ENCODE measurements at places on chromosomes 5 and 9.

DNA sequence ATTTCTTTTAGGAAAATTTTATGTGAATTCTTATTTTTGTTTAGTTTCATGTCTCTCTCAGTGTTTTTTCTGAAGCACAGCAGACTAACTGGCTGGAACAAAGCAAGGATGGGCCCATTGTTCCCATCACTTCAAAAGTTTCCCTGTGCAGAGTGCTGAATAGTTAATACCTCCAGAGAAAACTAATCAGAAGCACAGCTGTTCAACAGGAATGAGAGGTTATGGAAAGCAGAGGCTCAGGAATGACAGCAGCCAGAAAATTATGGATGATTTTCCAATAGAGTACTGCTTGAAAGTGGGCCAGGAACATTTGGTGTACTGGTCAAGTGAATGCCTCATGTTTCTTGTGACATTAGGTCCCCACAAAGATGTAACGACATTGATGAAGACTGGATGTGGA is 173.0 kb upstream of the TARS1 start:
- no peak for DNase-seq

DNA sequence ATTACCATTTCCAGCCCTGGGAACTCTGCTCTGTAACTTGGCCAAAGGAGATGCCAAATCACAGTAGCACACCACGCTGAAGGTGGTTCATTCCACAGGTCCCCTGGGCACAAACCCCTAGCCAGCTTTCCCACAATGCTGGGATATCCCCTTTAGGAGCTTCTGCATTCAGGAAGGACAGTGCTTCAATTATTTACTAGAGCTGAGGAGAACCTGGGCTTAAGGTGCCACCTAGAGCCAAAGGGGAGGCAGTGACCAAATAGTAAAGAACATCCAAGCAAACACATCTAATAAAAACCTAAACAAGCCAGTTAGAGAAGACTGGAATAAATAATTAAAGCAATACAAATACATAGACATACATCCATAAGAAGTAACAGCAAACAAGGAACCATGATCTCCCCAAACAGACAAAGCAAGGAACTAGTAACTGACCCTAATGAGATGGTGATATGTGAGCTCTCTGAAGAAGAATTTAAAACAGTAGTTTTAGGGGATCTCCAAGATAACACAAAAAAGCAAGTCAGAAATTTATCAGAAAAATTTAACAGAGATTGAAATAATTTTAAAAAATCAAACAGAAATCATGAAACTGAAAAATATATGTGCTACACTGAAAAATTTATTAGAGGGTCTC is 14.6 kb downstream of the KIF4B start:
- DNase-seq: no peak

DNA sequence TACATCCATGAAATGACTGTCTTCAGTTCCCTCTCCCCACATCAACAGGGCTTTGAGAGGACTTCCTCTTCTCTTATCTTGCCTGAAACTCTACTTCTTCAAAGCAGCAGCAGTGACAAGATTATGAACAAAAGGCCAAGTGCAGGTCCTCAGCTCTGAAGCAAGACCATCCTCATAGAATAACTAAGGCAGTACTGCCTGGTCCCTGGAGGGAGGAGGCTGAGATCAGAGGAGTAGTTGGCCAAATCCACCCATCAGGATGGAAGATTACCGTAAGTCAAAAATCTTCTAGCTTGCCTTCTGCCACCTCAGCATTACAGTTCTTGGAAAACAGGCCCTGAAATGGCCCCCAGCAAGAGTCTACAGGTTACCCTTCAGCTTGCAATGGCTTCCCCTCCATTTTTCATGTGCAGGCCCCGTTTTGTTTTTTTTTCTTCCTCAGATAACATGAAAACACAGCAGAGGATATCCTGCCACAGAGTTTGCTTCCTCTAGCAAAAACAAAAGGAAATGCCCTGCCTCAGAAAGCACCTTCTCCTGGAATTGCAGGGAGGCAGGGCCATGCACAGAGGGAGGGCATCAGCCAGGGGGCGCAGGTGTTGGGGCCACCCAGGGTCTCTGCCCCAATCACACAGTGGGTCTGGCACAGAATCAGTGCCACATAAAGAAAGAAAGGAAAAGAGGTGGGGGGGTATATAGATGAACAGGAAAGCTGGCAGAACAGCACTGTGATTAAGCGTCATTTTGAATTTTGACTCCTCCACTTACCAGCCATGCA is 40.0 kb downstream of the KLHL3 start:
- DNase-seq: no peak

DNA sequence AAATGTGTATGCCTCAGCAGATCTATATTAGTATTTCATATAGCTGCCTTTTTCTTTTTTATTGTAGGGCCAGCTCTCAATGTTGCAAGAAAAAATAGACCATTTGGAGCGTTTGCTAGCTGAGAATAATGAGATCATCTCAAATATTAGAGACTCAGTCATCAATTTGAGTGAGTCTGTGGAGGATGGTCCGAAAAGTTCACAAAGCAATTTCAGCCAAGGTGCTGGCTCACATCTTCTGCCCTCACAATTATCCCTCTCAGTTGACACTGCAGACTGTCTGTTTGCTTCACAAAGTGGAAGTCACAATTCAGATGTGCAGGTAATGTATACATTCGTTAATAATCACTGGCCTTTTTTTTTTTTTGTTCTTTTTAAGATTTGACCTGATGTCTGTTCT is 23.7 kb downstream of the MAN2A1 start:
- no peak for DNase-seq

DNA sequence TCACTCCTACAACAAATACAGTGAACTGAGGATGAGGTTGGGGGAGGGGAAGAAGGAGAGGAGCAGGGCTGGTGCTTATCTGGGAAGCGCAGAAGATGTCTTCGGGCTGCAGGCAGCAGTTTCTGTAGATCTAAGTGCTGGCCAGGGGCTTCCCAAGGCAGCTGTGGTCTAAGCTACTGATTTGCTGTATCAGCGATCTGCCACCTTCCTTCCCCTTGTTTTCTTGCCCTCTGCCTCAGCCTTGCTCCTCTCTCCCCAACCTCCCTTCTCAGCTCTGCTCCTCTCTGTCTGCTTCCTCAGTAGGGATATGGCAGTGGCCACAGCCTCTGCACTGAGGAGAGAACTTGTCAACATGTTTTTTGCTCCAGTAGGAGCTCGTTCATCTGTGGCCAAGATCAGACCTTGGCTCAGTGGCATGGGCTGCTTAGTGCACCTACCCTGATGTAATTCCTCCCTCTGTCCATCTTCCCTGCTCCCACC is 42.8 kb upstream of the IL6ST start:
- no peak for DNase-seq

GRCh38 chr5:111134864-111135263 is 42.7 kb downstream of the WDR36 start:
- DNase-seq: no peak

GRCh38 chr5:31581498-31582099 is 49.5 kb downstream of the C5orf22 start:
- DNase-seq: no peak

GRCh38 chr9:120690372-120690771 is 23.9 kb downstream of the MEGF9 start:
- DNase-seq: no peak

DNA sequence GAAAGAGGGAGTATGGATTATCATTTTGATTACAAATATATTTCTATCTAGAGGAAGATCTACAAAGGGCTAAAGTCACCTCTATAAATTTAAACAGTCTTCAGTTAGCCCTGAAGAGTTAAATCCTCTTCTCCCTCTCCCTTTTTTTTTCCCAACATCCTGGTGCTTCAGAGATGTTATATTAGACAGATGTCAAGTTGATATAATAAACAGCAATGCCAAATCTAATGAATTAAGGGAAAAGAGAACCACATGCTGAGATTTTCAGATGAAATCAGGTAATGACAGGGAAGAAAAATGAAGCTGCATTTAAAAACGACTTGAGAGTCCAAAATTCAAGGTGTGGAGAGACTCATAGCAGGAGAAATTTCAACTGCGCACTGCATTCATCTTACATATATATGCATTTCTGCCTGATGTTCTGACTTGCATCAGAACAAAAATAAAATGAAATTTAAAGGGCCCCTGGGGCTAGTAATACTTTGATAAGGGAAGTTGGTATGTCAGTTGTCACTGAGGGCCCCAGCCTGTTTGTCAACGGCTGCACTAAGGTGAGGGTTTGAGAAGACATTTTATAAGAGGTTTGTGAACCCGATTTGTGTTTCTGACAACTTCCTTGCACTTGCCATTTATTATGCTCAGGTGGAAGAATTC is 338.9 kb upstream of the PANK3 start:
- no peak for DNase-seq
